BJ (cell line): ENCODE measurements at places on chromosomes 12 and 14. TPM values are rescaled to one million over a fixed set of nuclear protein-coding genes. Genes with fewer than 3 reads are reported as not detected.

Gene KRT82
- polyA plus RNA-seq, result not detected in 2 replicates

Gene TUNAR
- 0.02 TPM in 1 of 2 replicates, not detected in the other for polyA plus RNA-seq

DNA sequence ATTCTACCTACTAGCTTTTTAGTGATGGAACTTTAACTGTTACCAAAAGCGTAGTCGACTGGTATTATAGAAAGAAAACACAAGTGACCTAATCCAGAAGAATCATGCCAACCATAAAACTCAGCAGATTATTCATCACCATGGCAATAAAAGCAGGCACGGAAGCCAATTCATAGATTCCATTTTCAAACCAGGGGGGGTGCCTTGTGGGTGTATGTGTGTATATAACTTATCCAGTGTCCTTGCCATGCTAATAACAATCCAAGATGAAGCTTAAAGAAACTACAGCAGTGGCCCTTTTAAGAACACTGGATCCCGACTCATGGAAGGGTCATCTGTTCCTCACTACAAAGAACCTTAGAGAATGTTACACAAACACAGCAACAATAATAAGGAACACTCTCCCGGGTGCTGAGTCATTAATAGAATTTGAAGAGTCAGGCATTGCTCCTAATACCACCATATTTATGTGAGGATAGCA lies 61.0 kb downstream of the EPS8 start:
- DNase-seq, result peak; percentile 37

DNA sequence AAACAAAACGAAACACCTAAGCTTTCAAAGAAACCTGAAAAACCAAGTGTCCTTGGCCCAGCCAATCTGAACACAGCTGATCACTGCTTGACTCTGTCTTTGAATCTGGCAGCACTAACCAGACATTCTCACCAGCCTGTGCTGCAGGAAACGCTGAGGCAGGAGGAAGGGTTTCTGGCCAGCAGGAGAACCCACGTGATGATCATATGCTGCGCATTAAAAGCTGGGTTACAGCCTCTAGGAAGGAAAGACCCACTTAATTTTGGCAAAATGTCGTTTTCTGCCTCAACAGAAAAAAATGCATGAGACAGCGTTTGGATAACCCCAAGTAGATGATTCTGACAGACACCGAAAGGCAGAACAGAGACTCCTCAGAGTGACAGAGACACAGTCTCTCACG lies 9.8 kb downstream of the APPL2 start:
- peak; percentile 95 for DNase-seq

GRCh38 chr14:96631621-96632362 lies 129.6 kb downstream of the PAPOLA start:
- no peak for DNase-seq

GRCh38 chr12:53090105-53090504 lies 7.4 kb upstream of the IGFBP6 start:
- no peak for DNase-seq

GRCh38 chr14:73173092-73173735 lies 36.9 kb downstream of the PSEN1 start:
- no peak for DNase-seq

- no peak for DNase-seq
Measured at GRCh38 chr14:58227096-58227819, 17.4 kb upstream of the PSMA3 start.

DNA sequence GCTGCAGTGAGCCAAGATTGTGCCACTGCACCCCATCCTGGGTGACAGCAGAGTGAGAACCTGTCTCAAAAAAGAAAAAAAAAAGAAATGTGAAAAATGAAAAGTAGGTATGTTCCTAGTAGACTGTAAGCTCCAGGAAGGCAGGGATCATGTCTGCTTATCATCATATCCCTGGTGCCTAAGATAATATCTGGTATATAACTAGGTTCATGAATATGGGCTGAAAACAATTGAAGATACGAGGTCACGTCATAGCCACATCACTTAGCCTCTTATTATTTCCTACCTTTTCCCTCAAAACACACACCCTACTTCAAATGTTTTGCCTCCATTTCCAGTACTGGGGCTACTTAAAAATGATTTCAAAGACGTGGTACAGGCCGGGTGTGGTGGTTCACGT lies 3.0 kb downstream of the POU6F1 start:
- DNase-seq, result no peak

DNA sequence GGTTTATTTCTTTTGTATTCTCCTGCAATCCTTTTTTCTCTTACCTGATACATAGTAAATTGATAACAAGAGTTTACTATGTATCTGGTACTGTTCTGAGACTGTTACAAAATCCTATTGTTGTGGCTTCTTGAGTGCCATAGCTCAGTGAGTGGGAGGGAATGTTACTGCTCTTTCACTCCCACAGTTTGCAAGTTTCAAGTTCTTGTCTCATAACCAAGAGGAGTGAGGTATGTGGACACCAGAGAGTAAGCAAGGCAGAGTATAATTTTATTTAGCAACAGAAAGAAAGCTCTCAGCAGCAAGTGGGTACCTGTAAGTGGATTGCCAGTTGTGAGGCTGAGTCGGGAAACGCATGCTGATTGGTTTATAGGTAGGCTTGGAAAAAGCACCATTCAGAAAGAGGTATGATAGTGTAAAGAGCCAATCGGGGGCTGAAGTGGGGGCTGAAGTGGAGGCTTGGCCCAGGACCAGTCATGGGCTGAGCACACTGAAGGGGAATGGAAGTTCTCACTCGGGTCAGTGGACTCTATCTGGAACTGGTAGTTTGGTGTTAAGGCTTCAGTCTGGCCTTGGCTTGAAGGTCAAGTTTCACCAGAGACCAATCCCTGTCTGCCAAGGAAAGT lies 850.8 kb downstream of the TMTC2 start:
- DNase-seq, result no peak
